DMS79 treated with DMSO at 0.1 percent for 48 hours (cell line): ENCODE measurements at places on chromosomes 13 and 19.

DNA sequence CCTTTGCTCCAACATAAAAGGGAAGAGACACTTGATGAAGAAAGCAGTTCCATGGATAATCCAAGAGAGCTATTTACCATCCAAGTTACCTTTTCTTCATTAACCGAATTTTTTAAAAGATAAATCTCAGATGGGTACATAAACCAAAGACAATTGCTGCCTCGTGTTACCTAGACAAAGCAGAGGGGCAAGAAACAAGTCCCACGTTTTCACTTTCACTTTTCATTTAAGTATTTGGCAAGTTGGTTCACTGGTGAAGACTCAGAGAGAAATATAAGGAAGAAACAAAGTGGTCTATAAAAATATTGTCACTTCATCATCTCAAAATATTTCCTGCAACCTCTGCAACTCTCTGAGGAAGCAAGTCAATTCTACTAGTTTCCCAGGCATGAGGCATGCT lies 446.1 kb downstream of the FGF14 start:
- DNase-seq = no peak

DNA sequence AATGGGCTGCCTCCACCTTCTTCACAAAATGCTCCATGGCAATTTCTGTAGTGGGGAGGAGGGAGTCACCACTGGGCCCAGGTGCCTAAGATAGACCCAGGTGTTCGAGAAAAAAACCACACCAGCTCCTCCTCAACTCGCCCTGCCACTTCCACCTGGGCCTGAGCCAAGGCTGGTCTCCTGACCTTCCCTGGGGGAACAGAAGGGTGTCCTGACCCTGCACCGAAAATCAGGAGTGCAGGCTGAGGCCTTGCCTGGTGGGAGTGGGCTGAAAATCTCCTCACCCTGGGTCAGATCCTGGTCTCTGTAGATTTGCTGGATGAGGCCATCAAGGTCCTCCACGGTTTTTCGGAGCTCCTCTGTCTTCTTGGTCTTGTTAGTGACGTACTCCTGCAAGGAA lies 17.6 kb upstream of the AKAP8 start:
- DNase-seq = no peak

GRCh38 chr19:58274771-58275201 lies 4.0 kb upstream of the ZNF8 start:
- DNase-seq = no peak

DNA sequence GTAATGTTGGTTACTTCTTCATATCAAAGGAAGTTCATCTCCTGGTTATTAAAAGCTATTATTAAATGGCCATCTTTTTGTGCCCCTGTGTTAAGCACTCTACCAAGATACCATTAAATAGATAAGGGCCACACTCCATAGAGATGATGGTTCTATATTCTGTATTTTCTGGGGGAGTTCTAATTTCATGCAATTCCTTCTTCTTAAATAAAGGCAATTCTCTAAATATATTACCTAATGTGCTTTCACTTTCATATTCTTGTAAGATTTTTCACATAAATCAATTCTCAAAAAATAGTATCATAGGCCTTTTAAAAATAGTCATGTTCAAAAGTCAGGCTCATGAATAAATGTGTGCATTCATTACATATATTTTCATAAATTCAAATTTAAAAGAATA lies 47.0 kb upstream of the USPL1 start:
- no peak for DNase-seq

- no peak for DNase-seq
These were observed 2.0 kb downstream of the PALM start for GRCh38 chr19:710767-711166.

GRCh38 chr19:50464348-50464747 lies 12.0 kb upstream of the EMC10 start:
- no peak for DNase-seq

- no peak for DNase-seq
These were observed 76.0 kb upstream of the TSC22D1 start for GRCh38 chr13:44652168-44652567.

- DNase-seq = no peak
These were observed 535 bp downstream of the COL5A3 start for GRCh38 chr19:10009714-10010224.

DNA sequence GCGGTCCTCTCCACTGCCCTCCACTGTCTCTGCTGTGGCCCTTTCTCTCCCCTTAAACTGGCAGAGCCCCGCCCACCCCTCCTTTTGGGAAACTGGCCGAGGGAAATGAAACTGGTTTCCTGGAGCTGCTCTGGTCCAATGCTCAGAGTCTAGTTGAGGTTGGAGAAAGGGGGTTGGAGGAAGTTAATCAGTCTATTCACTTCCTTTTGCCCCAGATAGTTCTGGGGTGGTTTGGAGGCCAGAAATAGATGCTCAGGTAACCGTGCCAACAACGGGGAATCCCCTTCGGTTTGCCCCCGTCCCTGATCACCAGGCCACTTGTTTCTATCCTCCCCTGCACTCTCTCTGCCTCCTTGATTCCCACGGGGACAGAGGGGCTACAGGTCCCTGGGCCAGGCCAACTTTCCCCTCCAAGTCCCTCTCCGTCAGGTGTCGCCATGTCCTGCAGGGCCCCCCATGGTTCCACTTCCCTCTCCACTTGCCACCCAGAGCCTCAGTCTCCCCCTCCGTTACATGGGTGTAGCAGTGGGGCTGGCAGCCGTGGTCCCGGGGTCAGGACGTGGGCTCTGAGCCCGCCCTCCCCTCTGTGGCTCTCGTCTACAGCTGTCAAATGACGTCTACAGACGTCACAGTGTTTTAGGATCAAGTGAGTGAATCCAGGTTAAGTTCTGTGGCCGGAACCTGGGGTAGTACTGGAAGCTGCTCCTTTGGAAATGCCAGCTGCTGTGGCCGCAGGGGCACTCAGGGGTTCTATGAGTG lies at the start of gene IL4I1:
Gene IL4I1, minus strand, starts transcription at position 25 of the 759 bp plus-strand sequence. CDS start 727 bp downstream, outside the sequence.
- no peak for DNase-seq

DNA sequence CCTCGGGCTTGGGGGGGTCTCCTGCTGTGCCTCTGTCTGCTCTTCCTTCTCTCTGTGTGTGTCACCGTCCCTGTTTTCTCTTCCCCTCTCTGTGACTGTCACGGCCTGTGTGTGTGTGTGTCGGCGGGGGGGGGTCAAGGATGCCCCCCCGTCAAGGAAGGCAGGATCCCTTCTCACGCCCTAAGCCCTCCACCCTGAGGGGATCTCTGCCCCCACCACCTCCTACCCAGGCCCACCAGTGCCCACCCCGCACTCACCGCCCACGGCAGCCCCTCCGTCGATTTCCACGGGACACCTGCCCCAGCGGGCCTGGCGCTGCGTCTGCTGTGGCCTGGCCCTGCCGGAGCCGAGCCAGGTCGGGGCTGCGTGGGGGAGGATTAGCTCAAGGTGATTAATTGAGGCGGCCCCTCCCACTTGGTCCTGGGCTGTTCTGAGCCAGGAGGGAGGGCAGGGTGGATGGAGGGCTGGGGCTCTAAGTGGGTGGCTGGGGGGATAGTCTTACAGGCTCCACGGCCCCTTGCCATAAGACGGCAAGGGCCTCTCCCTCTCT lies at the start of gene RAX2:
Gene RAX2, minus strand, starts transcription at position 323 of the 550 bp plus-strand sequence. CDS start 486 bp downstream, outside the sequence.
- no peak for DNase-seq

DNA sequence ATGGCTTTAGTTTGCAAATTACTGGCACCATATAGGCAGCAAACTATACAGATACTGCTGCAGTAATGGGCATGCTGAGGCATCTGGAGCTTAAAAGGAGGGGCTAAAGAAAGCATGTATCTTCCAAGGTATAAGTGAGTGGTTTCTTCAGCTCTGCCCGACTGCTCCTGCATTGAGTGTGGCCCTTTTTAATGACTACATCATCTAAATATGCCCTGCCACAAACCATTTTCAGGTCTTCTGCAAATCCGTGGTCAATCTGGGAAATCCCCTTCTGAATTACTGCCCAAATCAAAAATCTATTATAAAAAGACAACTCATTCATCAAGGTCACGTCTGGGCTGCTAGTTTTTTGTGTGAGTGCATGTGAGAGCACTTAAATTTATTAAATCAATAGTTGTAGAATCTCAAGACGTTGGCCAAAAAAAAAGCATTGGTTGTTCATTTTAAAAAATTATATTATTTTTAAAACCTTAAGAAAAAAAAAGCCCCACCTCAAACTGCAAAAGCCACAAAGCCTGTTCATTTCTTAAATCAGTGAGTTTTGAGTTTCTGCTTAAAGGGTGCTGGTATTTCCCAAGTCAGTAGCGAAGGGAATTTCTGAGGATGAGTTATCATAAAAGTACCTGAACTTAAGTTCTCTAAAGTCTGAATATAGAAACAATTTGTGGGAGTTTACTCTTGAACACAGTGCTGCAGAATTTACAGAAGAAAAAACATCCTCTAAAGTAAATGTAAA lies 16.3 kb downstream of the LCP1 start:
- DNase-seq = no peak

GRCh38 chr19:46603195-46603637 lies 2.1 kb downstream of the CALM3 start:
- DNase-seq = no peak

DNA sequence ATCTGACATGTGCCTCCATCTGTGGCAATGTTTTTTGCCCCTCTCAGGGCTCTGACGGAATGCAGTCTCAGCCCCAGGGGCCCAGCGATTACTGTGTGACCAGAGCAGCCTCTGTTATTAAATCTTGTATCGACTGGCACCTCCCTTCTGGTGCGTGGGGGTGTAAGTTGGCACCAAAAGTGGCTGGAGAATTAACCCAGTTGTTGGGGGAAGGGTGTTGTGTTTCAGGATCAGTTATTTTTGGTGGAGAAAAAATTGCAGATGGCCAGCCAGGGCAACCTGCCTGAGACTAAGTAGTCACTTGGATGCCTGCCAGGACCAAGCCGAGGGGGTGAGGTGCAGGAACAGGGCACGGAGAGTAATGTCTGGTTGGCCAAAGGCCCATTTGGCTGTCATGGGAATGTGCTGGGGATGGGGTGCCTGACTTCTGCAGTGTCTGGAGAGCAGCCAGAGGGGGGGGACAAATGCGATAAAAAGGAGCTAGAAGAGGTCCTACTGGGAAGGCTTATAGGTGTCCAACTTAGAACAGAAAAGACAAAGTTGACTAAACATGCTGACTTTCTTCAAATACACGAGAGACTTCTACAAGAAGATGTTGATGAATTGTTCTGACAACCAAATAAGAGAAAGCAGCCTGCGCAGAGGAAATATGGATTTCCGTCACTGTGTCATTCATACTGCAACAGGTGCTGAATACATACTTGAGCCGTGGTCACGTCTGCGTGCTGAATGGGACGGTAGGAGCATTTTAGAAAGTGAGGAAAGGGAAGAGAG lies 69.8 kb downstream of the SIAH3 start:
- peak; percentile 91 for DNase-seq

- DNase-seq = no peak
These were observed 1209.4 kb downstream of the UQCRFS1 start for GRCh38 chr19:28003543-28003942.

GRCh38 chr13:66313413-66313812 lies 916.7 kb downstream of the PCDH9 start:
- no peak for DNase-seq

GRCh38 chr19:46205183-46205984 lies 24.2 kb upstream of the IGFL1 start:
- DNase-seq = no peak

- DNase-seq = no peak
These were observed 55.5 kb downstream of the MCF2L start for GRCh38 chr13:113024466-113024865.

DNA sequence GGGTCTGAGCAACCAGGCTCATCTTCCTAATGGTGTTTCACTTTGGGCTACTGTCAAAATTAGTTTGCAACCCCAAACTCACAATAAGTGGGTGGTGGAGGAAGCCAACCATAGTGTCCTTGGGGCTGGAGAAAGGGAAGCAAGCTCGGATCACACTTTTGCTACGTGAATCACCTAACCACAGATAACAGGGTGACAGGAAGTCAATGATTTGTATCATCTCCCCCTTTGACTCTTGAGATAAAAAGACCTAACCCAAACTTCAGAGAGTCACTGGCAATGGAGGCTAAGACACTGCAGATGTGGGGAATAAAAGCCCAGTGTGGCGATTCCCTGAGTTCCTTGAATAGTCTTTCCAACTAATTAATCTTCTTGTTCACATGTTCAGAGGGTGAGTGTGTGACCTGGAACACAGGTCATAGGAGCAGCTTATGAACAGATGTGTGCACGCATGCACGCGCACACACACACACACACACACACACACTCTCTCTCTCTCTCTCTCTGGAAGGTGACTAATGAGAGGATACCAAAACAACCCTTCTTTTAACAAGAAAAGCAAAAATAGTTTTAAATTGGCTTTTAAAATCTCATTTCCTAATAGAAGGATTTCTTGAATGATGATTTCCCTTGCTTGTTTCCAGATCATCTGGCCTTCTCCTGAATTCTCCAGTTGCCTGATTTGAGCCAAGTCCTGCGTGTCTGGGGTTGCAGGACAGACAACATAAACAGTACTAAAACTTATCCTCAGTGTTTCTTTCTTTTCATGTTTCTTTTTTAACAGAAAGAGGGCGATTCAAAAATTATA lies 21.2 kb upstream of the DOCK9 start:
- no peak for DNase-seq
